Left lobe of liver (tissue), 2 donors: ENCODE measurements at places on chromosomes 5 and 9. TPM values are rescaled to one million over a fixed set of nuclear protein-coding genes. Genes with fewer than 3 reads are reported as not detected.

GRCh38 chr9:126301985-126302603 is 24.5 kb upstream of the MVB12B start:
- DNase-seq, result peak; percentile 56

GRCh38 chr5:91228188-91228587 is 154.9 kb downstream of the ARRDC3 start:
- DNase-seq, result no peak

GRCh38 chr5:124825983-124826337 is 79.5 kb upstream of the ZNF608 start:
- no peak for DNase-seq

DNA sequence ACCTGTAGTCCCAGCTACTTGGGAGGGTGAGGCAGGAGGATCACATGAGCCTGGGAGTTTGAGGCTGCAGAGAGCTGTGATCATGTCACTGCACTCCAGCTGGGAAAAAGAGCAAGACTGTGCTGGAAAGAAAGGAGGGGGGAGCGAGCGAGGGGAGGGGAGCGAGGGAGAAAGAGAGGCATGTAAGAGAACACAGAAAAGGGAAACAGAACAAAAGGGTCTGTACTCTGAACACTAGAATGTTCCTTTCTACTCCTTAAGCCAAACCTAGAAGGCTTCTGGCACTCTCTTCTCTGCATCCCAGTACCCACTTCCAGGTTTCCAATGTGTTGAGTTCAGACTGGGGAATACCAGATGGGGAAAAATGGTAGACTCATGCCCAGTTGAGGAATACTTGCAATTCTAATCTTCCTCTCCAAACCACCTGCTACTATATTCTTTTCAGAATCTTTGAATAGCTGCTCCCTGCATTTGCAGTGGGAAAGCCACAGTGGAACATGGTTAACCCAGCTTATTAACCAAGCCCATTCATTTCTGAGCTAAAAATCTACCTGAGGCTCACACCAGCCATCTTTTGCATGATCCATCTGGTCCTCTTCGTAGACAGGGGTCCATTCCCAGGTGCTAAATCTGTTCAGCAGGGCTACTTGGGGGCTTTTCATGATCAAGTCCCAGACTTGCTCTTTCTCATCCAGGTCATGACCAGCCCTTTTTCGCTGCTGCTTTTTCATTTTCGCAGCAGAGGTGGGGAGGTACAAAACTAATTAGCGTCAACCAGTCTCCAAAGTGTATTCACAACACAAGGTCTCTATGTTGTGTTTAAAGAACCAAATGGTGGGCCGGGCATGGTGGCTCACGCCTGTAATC is 34.9 kb downstream of the SEMA4D start:
- no peak for DNase-seq

DNA sequence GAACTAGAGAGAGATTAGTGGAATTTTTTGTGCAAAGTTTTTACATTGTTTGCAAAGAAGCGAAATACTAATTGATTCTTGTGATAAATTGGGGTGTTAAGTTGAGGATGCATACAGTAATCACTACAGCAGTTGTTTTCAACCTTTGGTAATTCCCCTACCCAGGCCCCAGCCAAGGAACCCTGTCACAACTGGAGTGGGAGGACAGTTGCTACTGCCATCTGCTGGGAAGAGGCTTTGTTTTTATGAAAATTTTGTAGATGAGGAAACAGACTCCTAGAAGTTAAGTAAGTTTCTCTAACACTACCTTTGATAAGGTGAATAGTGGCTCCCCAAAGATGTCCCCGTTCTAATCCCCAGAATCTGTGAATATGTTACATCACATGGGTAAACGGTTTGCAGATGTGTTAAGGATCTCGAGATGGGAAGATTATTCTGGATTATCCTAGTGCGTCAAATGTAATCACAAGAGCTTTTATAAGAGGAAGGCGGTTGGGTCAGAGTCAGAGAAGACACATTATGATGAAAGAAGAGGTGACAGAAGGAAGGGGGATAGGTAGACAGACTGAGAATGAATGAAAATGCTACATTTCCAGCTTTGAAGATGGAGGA is 34.0 kb upstream of the PPP1R2B start:
- peak; percentile 46 for DNase-seq

- no peak for DNase-seq
These were observed 26.3 kb downstream of the OR2V2 start for GRCh38 chr5:181173420-181174342.

DNA sequence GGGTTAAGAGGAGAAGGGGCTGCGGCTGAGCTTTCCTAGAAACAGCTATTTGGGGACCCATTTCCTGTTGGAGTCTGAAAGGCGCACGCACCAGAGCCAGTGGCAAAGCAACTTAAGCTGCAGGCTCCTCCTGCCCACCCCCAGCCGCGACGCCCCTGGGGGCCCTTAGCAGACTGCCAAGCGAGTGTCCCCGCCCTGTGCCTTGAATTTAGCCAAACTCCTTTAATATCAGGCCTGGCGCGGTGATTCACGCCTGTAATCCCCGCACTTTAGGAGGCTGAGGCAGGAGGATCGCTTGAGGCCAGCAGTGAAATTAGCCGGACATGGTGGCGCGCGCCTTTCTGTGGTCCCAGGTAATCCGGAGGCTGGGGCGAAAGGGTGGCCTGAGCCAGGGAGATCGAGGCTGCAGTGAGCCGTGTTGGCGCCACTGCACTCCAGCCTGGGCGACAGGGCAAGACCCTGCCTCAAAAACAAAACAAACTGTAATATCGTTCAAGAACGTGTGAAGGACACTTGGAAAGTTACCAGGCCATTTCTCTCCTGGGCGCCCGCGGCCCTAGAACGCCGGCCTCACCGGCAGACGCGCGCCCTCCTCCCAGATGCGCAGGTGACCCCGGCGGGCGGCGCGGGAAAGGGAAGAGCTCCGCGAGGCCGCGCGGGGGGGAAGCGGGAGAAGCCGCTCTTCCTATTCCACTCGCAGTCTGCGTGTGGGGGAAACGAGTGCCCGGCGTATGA is 1.0 kb upstream of the F2R start:
- no peak for DNase-seq

DNA sequence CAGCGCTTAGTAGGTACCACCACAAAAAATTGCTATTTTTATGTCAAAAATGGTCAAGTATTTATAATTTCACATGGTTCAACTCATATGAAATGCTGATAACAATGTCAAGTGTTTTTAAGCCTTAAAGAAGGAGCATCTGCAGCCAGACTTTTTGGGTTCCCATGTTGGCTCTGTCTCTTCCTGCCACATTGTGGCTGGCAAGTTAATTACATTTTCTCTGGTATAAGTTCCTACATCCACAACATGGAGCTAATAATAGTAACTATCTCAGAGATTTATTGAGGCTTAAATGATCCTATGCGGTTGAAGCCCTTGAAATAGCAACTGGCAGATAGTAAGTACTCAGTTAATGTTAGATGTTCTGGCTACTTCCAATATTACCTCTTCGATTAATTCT is 5.4 kb downstream of the ATP10B start:
- DNase-seq, result no peak

DNA sequence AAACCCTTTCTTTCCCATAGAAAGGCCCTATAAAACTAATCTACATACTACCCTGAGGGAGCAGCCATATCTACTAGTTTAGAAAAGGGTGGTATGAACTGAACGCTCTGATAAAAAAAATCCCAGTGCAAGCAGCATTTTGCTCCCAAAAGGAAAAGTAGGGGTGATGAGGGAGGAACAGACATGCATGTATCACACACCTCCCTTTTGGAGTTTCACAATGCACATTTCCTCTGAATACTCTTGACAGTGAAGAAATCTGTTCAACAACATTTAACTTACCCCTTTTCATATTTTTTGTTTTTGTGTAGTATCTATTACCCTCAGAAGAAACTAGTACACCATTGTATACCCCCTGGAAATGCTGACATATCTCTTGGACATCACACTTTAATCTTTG is 411.4 kb downstream of the MAT2B start:
- DNase-seq, result no peak

- no peak for DNase-seq
These were observed 13.2 kb downstream of the TUT7 start for GRCh38 chr9:86341007-86341491.

DNA sequence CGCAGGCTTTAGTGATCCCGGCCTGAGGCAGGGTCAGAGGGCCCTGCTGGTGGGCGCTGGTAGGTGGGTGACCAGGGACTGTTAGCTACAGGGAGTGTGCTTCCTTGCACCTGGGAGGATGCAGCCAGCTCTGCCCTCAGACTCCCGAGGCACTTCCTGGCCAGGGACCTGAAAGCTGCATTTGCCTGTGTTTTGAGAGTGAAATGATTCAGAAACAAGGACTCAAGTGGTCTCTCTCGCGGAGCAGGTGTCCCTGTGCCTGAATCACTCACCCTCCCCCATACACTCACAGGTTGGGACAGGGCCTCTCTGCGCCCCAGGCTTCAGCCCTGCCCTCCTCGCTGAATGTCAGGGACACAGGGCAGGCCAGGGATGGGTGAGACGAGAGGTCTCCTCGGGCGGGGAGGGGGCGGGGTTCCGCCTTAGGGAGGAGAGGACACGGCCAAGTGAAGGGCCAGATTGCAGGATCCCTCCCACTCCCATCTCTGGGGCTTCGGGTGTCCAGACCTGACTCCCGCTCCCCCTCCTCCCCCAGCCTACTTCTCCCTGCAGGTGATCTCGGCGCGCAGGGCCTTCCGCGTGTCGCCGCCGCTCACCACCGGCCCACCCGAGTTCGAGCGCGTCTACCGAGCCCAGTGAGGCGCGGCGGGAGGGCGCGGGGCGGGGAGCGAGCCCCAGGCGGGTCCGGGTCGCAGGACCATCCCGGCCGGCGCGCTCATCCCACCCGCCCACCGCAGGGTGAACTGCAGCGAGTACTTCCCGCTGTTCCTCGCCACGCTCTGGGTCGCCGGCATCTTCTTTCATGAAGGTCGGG is 1.5 kb downstream of the LTC4S start:
- DNase-seq, result no peak

GRCh38 chr9:5840788-5841187 is 7.9 kb upstream of the ERMP1 start:
- DNase-seq, result no peak

GRCh38 chr5:160605266-160605665 is 183.6 kb downstream of the PTTG1 start:
- DNase-seq, result no peak

DNA sequence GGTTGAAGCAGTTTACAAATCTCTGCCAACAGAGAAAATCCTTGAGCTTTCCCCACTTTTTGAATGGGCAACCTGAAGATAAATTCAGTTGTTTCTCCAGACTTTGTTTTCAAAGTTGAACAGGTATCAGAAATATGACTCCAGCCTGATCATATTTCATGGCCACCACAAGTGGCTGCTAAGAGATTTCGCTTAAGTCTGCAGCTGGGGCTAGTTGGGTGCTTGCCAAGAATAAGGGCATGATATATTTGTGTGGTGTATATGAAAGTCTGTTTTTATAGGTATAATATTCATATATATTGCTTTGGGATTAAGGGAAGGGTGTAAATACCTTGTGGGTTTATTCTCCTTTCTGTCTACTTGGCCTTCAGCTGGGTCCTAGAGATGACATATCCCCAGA is 168.4 kb upstream of the GDNF start:
- no peak for DNase-seq

DNA sequence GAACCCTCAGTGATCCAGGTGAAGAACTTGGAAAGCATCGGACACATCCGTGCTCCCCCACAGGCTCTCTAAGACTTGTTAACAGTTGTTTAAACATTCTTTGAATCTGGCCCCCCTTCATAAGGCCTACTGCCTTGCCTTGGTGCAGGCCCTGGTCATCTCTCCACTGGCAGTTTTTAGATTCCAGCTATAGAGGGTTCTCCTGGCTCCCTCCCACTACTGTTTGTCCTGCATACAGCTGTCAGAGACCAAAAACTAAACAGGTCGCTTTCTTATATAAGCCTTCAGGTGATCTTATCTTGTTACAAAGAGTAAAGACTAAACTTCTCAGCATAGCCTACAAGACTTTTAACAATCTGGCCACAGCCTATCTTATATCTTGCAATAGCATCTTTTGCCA is 32.3 kb downstream of the NRG2 start:
- DNase-seq, result no peak

GRCh38 chr5:119949426-119949999 is 320.2 kb downstream of the FAM170A start:
- DNase-seq, result no peak

- DNase-seq, result no peak
These were observed 710.2 kb upstream of the ACO1 start for GRCh38 chr9:31674264-31674663.

DNA sequence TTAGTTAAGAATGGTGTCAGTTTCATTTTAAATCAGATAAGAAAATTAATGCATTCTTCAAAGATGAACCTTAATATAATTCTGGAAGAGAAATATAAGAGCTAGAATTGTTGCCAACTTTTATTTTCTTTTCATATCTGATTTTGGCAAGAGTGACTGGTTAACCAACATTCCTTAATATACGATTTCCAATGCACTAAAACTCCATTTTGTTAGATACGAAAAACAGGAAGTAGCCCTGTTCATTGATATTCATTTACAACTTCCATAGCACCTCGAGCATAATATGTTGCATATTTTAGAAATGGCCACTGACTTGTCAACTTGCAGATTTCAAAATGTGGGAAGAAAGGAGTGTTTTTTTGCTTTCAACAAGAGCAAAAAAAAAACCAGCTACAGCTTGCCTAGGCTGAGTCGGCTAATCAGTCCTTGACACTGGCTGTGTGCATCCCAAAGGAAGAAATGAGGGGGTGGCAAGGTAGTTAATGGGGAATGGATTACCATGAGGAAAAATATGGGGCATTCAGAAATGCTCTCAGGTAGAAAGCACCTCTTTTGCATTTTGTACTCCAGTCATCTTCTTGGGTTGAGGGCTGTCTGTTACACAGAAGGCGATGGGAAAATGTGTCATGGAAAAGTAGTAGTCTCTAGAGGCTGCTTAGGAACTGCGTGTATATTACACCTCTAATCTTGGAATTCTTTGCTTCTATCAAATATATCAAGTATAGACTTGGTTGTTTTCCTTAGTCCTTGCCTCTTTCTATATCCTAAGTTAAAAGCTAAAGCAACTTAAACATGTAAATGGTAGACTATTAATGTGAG is 3.9 kb downstream of the MAP3K1 start:
- DNase-seq, result no peak

OCLN gene
- total RNA-seq, result 27.3 TPM

GDF9 gene
- 0.15 TPM for total RNA-seq

WDR38 gene
- not detected for total RNA-seq

MLANA gene
- total RNA-seq, result not detected

UNC5A gene
- not detected for total RNA-seq

CCDC171 gene
- total RNA-seq, result 0.45 TPM

SMIM33 gene
- not detected for total RNA-seq

KCNN2 gene
- total RNA-seq, result 16.2 TPM
